ENCODE measurements at places on chromosomes 1 and 21. TPM values are rescaled to one million over a fixed set of nuclear protein-coding genes. Genes with fewer than 3 reads are reported as not detected.

Gene SLFNL1
- 0.17 TPM for total RNA-seq

DNA sequence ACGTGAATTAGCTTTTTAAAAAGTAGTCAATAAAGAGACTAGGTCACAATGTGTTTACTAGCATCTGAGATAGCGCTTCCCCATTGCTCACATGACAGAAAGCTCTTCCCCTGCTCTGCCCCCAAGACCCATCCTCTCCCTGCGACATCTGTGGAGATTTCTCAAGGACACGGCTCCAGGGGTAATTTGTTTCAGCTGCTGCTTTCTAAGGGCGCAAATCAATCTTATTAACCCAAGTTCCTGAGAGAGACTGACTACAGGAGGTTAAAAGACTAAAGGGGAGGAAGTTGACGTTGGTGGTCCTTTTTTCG is at the start of gene MYOCOS:
Gene MYOCOS (plus strand): TSS at position 92 of the 311 bp plus-strand sequence. CDS start 1,641 bp downstream, outside the sequence.
- DNase-seq: no peak

Gene LRRC8B
- 3.9 TPM for total RNA-seq

DNA sequence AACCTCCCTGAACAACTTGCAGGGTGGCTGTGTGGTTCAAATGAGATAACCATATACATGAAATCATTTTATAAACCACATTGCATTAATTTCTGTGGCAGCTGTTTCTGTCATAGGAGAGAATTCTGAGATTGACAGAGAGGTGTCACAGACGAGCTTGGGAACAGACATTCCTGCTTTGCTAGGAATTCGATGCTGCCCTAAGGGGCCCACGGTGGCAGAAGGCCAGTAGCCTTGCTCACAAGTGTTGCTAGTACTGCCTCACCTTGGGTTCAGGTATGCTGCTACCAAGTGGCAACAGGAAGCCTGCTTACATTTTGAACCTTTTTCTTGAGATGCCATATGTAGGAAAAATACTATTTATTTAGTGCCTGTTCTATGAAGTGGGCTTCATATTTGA is 13.4 kb downstream of the KCNA10 start:
- no peak for DNase-seq

- no peak for DNase-seq
These were observed 21.4 kb downstream of the SLC16A1 start for GRCh38 chr1:112934577-112934976.

Gene HMCN1
- total RNA-seq: 0.55 TPM

Gene SPRR4
- total RNA-seq: not detected

Gene RGS4
- 49.7 TPM for total RNA-seq

- DNase-seq: no peak
These were observed 43.0 kb downstream of the JAK1 start for GRCh38 chr1:64923294-64923718.

DNA sequence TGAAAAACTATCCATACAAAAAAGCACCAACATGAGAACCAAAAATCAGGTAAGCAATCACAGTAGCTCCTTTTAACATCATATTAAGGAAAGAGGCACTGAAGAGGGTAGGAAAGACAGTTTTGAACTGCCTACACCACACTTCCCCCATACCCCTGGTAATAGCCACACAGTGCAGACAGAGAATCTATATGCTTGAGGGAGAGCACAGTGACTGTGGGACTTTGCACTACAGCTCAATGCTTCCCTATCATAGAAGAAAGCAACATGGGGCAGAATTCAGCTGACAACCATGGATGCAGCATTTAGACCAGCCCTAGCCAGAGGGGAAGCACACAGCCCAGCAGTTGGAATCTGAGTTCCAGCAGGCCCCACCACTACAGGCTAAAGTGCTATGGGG is 7.9 kb upstream of the TEX50 start:
- no peak for DNase-seq

- DNase-seq: no peak
These were observed 35.9 kb downstream of the LRRC71 start for GRCh38 chr1:156956333-156956732.

DNA sequence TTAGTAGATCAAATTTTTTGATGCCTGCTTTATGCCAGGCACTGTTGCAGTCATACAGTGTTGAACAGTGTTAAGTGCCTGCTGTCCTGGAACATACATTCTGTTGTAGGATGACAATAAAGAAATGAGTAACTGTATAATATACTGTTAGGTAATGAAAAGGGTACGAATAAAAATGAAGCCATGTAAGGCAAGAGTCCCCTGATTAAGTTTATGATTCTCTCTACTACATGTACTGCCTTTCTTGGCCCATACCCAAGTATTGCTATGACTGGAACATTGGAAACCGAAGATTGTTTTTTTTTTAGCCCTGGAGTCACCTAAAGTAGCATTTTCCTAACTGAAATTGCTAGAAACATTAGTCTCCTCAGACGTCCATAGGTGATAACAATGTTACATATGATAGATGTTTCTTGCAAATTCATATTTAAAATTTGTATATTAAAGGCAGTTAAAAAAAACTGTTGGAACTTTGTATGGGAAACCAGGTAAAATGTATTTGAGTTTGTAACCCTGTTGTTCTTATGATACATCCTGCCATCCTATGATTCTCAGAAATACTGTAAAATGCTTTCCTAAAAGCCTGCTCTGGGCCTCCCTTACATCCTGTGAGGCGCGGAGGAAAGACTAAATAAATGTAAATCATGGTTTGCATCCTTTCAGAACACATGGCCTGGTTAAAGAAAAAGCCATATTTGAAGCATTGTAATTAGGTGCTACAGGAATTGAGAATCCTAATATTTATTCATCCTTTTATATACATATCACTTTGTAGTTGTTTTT is 5.8 kb downstream of the ATP5PB start:
- DNase-seq: no peak

DNA sequence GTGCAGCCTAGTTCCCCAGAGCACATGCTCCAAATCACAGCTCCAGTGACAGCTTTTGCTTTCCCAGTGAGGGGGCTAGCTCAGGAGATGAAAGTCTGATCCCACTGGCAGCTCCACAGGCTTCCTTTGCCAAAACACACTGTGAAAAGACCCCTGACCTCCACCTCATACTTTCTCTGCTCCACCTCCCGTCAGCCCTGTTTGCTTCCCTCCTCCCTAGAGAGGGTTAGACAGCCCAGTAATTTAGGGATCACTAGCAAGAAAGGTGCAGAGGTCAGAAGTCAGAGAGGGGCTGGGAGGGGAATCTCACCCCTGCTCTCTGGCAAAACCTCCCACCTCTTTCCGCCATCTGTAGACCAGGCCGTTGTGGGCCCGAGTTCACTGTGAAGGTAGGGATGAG is 62.8 kb downstream of the PLXNA2 start:
- no peak for DNase-seq

Gene BLACAT1
- total RNA-seq: 1.4 TPM

DNA sequence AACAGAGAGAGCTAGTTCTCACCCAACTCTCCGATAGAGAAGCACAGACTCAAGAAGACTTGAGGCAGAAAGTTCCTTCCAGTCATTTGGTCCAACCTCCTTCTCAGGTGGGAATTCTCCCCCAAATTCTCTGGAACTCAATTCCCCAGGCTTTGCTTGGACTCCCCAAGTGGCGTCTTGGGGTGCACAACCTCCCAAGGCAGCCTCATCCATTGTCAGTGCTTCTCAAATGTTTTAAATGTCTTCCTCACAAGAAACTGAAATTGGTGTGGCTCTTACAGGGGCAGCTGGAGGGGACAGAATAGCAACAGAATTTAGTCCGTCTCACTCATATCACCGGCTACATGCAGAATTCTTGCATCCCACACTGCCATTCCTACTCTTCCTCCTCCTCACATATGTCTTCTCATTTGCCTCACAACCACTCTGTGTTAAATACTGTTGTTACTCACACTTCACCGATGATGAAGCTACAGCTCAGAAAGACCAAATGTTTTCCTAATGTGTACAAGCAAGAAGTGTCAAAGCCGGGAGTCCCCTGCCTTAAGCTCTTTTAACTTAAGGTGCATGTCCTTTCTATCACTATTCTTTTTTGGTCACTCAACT is 33.4 kb upstream of the CD84 start:
- DNase-seq: no peak

Gene MEX3A
- 11.2 TPM for total RNA-seq

Gene SRM
- total RNA-seq: 28.4 TPM

DNA sequence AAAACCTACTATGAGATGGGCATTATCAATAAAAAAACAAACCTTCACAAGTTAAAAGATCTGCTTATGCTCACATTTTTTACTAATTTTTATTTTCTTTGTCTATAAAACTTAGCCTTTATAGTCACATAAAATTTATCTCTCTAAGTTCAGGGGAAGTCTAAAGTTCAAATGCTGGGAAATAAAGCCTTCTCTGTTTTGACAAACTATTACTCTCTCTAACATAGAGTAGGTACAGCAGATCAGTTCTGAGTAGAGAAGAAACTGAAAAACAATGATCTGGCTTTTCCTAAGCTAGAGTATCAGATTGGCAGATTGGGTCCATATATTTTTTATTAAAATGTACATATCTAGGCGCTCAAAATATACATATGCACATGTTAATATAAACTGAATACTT is 31.2 kb downstream of the C1orf141 start:
- no peak for DNase-seq

DNA sequence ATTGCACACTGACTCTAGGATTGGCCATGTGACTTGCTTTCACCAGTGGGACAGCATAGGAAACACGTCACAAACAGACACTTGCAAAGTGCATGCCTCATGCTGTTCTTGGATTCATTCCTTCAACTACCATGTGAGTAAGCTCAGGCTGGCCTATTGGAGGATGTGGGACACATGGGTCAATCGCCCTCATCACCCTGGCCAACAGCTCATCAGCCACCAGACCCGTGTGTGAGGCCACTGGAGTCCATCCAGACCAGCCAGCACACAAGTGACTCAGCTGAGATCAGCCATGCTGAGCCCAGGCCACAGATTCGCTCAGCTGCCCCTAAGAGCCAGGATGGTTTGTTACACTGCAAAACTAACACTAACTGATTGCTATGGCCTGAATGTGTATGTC is 216.1 kb upstream of the GRIK3 start:
- DNase-seq: peak; percentile 3

- peak; percentile 98 for DNase-seq
These were observed 36.2 kb upstream of the LYST start for GRCh38 chr1:235902677-235903542.

DNA sequence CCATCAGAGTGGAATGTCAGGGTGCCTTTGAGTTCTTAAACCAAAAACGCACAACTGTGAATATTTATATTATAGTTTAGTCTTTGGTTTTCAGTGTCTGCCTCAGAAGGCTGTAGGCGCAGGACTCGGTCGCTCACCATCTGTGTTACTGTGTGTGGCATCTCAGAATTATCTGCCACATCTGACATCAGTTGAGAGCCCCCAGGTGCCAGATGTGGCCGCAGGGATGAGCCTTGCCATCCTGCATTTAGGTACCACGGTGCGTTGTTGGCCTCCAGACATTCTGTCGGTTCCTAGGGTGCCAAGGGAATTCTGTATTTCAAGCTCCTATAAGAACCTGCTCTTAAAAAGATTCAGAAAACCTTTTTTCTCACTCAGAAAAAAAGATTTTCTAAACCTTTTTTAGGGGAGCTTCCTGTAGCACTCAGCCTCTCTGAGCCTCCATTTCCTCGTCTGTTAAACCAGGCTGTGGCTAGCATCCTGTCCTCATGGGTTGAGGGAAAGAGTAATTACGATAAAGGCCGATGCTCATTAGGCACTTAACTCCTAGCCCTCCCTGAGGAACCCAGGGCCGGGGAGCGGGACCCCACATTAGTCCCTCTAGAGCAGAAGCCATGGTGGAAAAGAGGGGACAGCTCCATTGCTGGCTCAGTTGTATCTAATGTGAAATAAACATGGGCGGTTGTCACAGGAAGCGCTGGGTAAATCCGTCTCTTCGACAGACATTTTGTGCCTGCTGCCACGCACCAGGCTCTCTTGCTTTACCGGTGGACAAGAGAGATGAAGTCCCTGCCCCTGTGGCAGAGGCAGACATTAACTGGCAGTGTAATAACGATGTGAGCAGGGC is 70.2 kb upstream of the MORC3 start:
- no peak for DNase-seq

GRCh38 chr1:26023826-26024225 is 2.3 kb downstream of the EXTL1 start:
- no peak for DNase-seq

Gene HCN3
- total RNA-seq: 1.0 TPM

Gene CLCA4
- not detected for total RNA-seq

DNA sequence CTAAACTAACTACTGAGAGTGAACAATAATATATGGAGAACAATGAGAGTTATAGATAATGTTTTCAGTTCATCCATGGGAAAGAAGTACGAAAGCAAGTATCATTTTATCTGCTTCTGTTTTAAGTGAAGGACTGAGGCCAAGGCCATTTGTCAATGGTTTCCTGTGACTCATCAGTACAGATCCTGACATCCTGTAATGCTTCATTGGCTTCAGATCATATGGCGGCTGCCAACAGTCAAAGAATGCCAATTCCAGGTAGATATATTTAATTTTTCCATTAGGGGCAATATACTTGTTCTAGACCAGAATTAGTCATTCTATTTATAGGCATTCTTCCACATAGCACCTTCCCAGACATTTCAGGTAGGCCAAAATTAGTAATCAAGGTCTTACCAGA is 97.3 kb downstream of the USH2A start:
- peak; percentile 67 for DNase-seq

DNA sequence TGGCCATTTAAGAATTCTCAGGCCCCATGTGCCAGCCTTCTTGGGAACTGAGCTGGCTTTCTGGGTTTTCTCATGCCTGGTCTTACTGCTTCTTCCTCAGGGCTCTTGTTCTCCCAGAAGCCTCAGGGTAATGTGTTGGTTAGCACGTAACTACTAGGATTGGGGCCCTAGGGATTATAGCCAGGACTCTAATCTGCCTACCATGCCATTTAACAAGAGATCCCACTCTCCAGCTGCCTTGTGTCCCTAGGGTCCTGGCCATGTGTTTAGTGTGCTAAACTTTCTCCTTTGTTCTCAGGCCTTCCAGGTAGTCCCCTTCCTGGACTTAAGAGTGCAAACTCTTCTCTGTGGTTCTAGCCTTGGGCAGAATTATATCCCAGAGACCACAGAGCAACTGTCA is 2.2 kb upstream of the SH3BGRL3 start:
- no peak for DNase-seq

DNA sequence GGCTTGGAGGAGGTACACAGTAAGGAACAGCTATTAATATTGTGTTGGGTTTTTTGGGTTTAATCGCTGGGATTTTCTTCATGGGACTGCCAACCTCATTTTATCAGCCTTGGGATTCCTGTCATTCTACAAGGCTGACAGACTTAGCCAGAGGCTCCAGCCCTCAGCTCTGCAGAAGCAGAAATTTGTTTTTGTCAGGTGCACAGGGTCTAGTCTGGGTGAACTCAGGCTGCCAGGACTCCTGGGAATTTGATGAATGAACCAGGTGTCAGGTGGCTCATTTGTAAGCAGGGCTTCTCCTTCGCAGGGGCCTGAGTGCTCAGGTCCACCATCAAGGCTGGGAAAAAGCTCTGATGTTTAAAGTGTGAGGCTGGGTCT is 11.5 kb upstream of the ZNF362 start:
- DNase-seq: no peak

Gene CYP4A22
- total RNA-seq: not detected

- DNase-seq: no peak
These were observed 46.7 kb downstream of the LPGAT1 start for GRCh38 chr1:211783897-211784296.

- no peak for DNase-seq
These were observed 53.7 kb downstream of the DPYD start for GRCh38 chr1:97867127-97867526.
